Dermis blood vessel endothelial cell (primary cell): ENCODE measurements at places on chromosomes 3 and 15. TPM values are rescaled to one million over a fixed set of nuclear protein-coding genes. Genes with fewer than 3 reads are reported as not detected.
A peak's percentile ranks its signal among the peaks of the same experiment; 100 is the strongest.

DNA sequence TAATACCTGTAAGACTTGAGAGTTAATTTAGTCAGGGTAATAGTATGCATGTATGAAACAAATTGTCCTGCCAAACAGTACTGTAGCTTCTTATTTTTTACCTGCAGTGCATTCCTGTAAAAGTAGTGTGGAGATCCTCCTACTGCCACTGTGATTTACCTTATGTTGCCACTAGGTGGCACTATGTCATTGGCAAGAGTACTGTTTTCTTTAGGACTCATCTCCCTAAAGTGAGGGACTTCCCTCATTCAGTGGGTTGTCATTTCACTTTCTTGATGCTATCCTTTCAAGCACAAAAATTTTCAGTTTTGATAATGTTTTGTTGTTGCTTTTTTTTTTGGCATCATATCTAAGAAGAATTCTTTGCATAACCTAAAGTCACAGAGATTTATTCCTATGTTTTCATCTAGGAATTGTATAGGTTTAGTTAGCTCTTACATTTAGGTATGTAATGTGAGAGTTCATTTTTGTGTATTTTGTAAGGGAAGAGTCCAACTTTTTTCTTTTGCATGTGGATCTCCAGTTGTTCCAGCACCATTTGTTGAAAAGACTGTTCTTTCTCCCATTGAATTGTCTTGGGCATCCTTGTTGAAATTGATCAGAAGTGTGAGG lies 105.7 kb downstream of the AKAP13 start:
- peak; percentile 92 for DNase-seq

- DNase-seq: peak; percentile 67
Measured at GRCh38 chr15:75809986-75810750, 33.1 kb upstream of the UBE2Q2 start.

DNA sequence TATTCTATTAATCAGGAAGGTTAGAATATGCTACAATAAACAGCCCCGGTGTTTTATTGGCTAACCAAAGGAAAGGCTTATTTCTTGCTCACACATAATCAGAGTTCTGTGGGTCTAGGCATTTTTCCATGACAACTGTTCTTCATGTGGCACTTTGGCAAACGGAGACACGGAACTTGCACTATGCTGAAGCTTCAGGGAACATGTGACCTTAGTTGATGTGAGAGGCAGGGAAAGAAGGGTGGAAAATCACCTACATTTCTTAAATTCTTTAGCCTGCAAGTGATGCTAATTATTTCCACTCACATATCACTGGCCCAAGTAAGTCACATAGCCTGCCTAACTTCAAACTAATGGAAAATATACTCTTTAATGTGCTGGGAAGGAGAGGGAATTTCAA lies 344.6 kb downstream of the SV2B start:
- no peak for DNase-seq

DNA sequence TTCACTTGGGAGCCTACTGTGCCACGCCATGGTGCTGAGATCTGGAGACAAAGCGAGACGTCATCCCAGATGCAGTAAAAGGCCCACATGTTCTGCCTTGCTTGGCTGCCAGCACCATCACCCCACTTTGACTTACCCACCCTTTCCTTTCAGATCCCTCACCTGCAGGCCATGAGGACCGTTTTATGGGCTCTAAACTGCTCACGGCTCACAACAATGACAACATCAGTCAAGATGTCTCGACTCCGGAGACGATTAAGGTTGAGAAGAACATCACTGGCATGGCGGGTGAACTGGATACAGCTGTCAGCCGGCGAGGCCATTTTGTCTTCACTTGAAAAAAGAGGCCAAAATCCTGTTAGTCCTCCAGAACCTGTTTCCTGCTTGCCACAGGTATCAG lies 11.9 kb downstream of the BCL6 start:
- no peak for DNase-seq

DNA sequence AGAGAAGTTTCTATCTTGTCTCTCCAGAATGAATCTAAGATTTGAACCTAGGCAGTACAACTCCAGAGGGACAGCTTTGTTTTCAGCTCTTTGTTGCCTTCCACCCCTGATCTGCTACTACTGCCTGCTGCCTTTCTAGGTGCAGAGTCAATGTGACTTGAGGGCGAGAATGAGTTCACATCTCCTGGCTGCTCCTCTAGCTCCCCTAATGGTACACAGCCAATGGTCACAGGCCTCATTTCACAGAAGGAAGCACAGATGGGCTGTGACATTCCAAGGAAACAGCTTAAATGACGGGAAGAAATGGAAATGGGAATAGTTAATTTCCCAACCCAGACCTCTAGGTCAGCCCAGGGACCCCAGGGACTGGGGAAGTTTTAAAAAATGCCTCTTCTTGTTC lies 32.4 kb downstream of the FAM43A start:
- DNase-seq: no peak

SLC28A2 gene
- not detected in 2 replicates for total RNA-seq

TM4SF4 gene
- total RNA-seq: not detected in 2 replicates

GRCh38 chr15:74193299-74193718 lies 9.3 kb downstream of the STRA6 start:
- no peak for DNase-seq

DNA sequence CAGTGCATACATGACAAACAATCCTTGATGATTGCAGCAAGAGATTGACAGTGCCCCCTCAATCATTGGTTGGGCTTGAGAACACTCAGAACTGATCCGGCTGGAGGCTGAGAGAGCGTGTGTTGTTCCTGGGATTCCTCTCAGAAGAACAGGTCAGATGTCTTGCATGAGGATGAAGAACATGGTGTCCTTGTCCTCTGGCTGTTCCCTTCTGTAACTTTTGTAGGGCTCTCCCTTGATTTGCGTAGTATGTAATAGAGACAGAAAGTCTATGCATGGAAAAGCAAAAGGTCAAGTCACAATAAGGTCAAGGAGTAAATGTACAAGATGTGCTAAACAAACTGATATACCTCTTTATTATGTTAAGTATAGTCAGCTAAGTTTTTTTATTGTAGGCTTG lies 8.2 kb downstream of the CHST2 start:
- DNase-seq: no peak

DNA sequence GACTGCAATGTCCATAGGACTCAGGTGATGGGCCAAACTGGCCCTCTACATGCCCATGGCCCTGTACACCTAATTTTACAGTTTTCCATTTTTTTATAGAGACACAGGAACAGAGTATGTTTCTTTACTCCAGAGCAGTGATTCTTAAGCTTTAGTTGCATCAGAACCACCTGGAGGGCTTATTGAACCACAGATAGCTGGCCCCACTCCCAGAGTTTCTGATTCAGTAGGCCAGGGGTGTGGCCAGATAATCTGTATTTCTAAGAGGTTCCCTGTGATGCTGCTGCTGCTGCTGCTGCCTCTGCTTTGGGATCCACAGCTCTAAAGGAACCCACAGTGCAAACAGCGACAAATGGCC lies 5.1 kb downstream of the RBP1 start:
- no peak for DNase-seq

- DNase-seq: no peak
Measured at GRCh38 chr15:81016489-81017068, 15.9 kb downstream of the TLNRD1 start.

DNA sequence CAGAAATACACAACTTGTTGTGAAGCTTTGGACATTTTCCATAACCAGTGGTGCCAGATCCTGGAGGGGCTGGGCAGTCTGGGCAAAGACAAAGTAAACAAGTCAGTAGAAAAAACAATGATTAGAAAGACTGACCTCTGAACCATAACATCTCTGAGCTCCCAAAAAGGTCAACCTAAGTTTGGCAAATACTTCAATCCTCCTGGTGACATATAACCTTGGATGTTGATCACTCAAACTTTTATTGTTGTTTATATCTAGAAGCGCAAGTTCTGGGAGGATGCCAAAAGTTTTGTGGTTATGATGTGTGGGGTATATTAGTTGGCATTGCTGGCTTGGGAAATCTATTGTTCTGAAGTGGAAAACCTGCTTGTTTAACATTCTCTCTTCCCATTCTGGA lies 257.7 kb downstream of the DIPK2A start:
- no peak for DNase-seq

PCOLCE2 gene
- total RNA-seq: 0.23 and 0.68 TPM in 2 replicates

GRCh38 chr3:8987226-8987625 lies 24.0 kb upstream of the RAD18 start:
- no peak for DNase-seq

ATP13A5 gene
- not detected in 2 replicates for total RNA-seq

WDR93 gene
- not detected in 2 replicates for total RNA-seq

DNA sequence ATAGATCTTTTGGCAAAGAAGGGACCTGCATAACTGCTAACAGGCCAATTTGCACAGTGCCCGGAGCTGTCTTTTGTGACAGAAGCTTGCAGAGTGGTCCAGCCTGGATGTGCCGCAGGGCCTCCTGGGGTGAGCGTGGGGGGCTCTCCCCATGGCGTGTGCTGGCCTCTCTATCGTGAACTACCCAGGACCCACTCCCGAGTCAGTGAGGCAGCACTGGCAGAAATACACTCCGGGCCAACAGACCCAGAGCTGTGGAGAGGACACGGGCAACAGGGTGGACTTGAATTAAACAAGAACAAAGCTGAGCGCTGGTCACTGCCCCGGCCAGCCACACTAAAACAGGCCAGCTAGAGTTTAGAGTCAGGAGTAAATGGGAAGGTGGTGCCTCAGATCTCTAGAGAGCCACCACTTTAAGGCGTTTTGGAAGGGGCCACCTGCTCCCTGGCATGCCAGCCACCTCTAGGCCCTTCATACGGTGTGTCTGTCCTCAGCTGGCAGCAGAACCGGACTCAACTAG lies 152.1 kb downstream of the KLF13 start:
- no peak for DNase-seq

CHRNA7 gene
- total RNA-seq: 0.34 and 0.79 TPM in 2 replicates

GRCh38 chr3:10351013-10351735 lies 30.3 kb upstream of the SEC13 start:
- DNase-seq: peak; percentile 27

DNA sequence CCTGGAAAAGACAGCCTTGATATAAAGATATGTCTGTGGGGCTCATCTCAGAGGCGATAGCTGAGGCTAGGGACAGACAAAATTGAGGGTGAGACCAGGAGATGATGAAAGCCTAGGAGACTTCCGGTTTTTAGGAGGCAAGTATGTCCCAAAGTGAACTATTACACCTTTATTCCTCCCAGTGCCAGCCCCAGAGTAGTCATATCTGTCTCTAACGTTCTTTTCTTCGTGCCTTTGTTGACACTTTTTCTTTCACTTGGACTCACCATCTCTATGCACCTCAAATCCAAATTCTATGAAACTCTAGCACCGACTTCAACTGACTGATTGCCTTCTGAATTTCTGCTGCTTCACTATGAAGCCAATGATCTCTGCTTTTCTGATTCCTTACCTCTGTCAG lies 93.8 kb upstream of the RASGRP1 start:
- DNase-seq: no peak

GRCh38 chr15:100053474-100054121 lies 288.2 kb downstream of the ADAMTS17 start:
- no peak for DNase-seq

DNA sequence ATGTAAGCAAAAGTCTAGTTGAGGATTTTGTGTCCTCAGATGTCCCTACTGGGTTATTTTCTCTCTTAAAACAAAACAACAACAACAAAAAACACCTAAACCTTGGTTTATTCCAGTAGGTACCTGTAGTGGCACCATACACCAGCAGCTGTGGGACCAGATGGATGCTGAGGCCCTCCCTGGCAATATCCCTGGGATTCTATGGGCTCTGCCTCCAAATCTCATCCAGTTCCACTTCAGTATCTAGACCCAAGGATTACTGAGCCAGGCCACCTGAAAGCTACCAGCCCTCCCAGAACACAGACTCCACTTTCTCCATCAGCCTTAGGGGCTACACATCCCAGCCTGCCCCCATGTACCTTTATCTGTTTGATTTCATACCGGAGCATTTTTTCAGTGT lies 1.7 kb downstream of the TIMP4 start:
- DNase-seq: no peak

GRCh38 chr3:111618945-111619344 lies 23.8 kb upstream of the ZBED2 start:
- DNase-seq: no peak

KBTBD13 gene
- total RNA-seq: not detected in 2 replicates

DNA sequence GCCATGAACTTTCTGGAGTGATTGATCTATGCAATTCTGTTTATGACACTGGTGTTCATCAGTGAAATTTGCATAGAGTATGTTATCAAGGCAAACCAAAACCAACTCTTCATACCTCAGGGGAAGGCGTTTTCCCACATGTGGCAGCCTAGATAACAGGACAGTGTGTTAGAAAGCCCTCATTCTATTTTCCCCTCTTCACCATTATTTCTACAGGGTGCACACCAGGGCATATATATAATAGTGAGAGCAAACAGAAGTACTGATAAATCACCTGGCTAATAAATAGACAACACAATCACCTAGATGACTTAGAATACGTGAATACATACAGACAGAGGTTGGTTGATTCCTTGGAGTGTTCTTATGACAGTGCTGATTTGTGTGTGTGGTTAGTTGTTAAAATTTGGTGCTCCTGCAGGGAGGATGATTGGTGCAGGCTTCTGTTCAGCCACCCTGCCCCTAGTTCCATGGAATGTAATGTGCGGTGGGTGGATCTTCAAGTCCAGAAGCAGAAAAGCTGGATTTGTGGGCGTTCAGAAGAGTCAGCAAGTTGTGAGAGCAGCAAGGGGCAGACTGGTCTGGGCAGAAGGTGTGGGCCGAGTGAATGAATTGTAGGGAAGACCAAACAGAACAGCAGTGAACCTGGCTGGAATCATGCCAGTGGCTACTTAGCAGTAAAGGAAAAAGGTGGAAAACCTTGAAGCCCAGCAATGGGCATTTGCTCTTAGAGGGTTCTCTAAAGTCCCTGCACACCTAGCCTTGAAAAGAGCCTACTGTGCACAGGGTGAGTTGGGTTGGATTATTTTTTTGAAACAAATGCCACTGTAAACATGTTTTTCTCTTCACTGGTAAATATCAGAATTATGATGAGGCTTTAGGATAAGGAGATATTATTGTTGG lies 11.7 kb upstream of the RARRES1 start:
- DNase-seq: no peak

GRCh38 chr3:15097891-15098290 lies 1.1 kb downstream of the RBSN start:
- no peak for DNase-seq

CD47 gene
- total RNA-seq: 85.6 and 113 TPM in 2 replicates

MUC20 gene
- total RNA-seq: 0.51 TPM in 1 of 2 replicates, not detected in the other

GRCh38 chr3:37218206-37218605 lies 43.8 kb upstream of the LRRFIP2 start:
- DNase-seq: no peak

ZMYND10 gene
- 0.05 TPM in 1 of 2 replicates, not detected in the other for total RNA-seq

DNA sequence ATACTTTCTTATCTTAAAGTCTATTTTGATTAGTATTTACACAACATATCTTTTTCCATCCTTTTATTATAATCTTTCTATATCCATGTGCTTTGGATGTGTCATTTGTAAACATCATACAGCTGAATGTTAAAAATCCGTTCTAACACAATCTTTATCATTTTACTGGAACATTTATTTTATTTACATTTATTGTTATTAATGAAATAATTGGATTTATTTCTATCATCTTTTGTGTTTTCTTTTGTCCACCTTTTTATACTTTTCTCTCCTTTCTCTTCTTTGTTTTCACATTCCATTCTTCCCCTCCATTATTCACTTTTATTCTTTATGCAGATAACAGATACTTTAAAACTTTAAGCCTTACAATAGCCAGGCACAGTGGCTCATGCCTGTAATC lies 34.7 kb upstream of the CTDSPL start:
- DNase-seq: no peak

SNURF gene
- 5.0 and 7.5 TPM in 2 replicates for total RNA-seq
